OCI-LY7 (cell line): ENCODE measurements at places on chromosomes 2 and 18.

- DNase-seq: no peak
These were observed 95.9 kb downstream of the ALPK2 start for GRCh38 chr18:58532972-58533371.

DNA sequence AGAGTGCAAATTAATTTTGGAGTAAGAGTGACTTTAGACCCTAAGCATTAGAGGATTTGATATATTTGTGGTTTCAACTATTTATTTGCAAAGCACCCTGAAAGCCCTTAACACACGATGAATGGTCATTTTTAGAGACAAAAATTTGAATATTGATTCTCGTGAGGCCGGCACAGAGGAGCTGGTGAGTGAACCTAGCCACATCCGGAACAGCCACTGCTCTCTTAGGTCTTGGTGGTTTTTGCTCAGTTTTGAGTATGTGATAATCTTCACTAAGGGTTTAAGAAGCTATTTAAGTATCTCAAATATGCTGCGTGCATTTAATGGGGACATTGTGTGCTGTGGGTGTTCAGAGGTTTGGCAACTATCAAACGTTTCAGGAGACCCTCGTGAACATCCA is 204.8 kb downstream of the TSN start:
- DNase-seq: no peak

GRCh38 chr2:16755442-16755841 is 89.8 kb upstream of the CYRIA start:
- DNase-seq: no peak

- no peak for DNase-seq
These were observed 219.7 kb upstream of the SPRED2 start for GRCh38 chr2:65652066-65652465.

GRCh38 chr2:164655336-164655735 is 34.1 kb upstream of the GRB14 start:
- DNase-seq: no peak

DNA sequence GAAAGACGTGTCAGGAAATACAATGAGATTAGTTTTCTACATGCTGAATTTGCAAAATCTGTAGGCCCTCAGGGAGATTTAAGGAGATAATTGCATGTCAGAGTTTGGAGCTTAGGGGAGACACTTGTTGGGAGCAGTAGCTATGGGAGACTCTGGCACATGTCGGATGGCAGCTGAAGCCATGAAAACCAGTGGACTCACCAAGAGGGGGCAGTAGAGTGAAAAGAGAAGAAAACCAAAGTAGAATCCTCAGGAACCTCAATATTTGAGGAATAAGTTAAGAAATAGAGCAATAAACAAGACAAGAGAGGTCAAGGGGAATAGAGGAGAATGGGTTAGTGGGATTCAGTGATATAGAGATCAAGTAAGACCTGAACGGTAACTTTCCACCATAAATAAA is 24.8 kb downstream of the RUFY4 start:
- DNase-seq: no peak

- DNase-seq: peak; percentile 24
These were observed 51.7 kb upstream of the SMIM21 start for GRCh38 chr18:75478996-75479880.

- DNase-seq: no peak
These were observed 409.6 kb upstream of the TMEFF2 start for GRCh38 chr2:192604295-192604694.

DNA sequence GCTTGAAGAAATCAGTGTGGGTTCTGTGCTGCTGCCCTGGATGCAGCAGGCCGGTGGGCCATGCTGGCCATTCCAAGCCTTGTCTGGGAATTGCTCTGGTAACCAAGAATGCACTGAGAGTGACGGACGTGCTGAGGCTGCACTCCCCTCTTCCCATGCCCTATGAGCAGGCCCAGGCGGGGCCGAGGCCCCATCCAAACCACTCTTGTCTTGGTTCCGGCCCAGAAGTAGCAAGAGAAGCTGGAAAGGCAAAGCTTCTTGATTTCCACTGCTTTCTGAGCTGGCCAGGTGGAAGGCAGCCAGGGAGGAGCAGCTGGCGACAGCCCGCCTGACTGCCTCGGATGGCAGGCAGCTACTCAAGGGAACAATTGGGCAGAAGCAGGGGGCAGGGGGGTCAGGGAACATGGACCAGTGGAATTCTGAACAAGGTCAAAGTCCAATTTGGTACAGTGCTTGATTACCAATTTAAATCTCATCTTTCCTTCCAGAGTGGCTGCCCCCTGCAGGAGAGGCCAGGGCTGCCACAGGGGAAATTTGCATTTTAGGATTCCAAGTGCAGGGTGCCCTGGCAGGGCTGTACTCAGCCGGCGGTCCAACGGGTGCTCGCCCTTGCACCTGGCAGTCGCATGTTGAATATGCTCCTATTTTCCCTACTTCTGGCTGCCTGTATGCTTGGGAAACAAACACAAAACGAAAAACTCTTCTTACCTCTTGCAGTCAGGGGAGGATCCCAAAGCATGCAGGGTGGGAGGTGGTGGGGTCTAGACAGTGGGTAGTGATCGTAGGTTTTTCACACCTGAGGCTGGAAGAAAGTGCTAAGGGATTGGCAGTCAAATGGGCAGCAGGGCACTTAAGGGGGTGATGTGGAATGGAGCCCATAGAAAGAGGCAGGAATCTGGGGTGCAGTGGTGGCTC is 67.3 kb downstream of the LIPG start:
- no peak for DNase-seq

GRCh38 chr2:126686286-126686685 is 30.3 kb downstream of the GYPC start:
- no peak for DNase-seq

DNA sequence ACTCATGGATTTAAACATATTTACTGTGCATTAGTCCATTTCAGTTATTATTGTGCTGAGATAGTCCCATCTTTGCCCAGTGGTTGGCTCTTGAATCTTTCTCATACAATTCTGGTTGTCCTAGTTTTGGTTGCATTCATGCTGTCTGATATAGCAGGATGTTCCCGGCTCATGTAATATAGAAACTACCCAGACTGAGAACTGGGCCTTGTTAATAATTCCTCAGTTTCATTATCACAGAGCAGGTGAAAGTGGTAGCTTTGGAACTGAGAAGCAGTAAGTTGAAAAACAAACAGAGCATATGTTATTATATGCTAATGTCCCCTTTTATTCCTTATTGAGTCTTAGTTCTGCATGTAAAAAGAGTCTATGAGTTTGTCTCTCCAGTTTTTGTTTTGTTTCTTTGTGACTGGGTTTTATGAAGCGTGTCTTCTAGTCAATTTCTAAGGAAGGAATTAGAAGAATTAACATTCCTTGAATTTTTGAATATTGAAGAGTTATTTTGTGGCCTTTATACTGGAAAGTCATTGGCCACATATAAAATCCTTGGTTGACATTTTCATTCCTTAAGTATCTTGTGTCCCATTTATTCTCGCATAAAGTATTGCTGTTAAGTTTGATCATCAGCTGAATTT is 43.3 kb downstream of the EIF5B start:
- no peak for DNase-seq

- DNase-seq: no peak
These were observed 79.0 kb downstream of the HDAC4 start for GRCh38 chr2:239321596-239322415.

GRCh38 chr2:70992945-70993853 is 1.5 kb downstream of the TEX261 start:
- no peak for DNase-seq

GRCh38 chr2:12303181-12304030 is 413.3 kb upstream of the TRIB2 start:
- no peak for DNase-seq

DNA sequence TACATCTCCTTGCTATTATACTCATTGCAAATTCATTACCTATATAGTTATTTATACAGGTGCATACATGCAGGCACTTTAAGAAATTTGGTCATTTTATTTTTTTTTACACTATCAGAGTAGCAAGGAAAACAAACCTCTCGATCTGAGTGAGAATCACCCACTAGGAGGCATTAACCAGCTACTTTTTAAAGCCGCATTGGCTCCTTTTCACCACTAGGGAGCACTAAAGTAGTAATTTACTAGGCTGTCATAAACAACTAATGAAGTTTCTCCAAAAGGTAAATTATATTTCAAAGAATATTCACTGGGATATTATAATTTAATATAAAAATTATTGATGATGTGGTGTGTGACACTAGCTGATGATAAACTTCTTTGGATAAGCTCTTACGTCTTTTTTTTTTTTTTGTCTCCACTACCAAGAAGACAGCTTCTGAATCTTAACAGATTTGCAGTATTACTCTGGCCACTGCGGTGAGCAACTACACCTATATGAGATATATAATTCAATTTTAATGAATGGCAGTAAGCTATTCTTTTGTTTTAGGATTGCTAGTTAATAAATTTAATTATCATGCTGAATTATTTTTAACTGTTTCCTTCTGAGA is 101.9 kb downstream of the NOL4 start:
- peak; percentile 68 for DNase-seq

GRCh38 chr2:32977228-32977758 is 30.5 kb downstream of the LTBP1 start:
- no peak for DNase-seq

GRCh38 chr2:221779614-221780067 is 207.5 kb upstream of the EPHA4 start:
- DNase-seq: no peak

DNA sequence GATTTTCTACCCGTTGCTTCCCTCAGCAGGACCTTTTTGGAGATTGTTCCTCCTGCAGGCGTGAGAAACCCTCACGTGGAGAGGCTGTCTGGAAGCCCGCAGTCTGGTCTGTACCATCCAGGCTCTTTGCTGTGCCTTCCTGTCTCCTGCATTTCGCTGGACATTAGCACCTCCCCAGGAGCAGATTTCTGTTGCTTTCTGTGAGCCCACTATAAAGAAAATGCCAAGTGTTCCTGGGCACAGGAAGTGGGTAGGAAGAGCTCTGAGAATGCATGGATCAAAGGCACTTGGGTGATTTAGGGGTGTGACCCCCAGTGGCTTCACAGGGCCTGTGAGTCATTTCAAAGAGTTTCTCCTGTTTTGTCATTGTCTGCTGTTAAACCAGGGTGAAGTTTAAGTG is 27.3 kb downstream of the SPTBN1 start:
- DNase-seq: no peak

- no peak for DNase-seq
These were observed 51.7 kb downstream of the SUMO1 start for GRCh38 chr2:202186641-202187202.
